Stimulated activated CD4-positive, alpha-beta T cell treated with anti-CD3 and anti-CD28 coated beads, Interleukin-1b, Interleukin-23, amount 100 ng/mL, for 24 hours (primary cell): ENCODE measurements at places on chromosomes 2 and 18.

GRCh38 chr2:229137639-229138038 lies 133.4 kb downstream of the PID1 start:
- DNase-seq: no peak

GRCh38 chr18:43422518-43422917 lies 145.2 kb upstream of the SYT4 start:
- no peak for DNase-seq

DNA sequence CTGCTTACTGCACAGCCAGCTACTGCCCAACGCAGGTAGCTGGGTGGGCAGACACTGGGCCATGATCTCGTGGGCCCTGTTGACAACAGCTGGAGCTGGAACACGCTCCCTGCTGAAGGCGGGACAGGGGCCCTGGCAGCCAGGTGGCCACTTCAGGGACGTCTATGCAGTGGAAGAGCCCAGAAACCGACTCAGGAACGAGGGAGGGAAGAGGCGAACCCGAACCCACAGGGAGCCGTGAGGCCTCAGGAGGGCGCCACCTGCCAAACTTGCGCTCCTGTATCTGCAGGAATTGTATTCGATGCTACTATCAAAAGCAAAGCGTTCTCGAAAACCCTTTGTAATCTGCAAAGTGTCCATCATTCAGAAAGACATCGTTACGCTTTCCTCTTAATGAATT lies 198.4 kb downstream of the EIPR1 start:
- no peak for DNase-seq

DNA sequence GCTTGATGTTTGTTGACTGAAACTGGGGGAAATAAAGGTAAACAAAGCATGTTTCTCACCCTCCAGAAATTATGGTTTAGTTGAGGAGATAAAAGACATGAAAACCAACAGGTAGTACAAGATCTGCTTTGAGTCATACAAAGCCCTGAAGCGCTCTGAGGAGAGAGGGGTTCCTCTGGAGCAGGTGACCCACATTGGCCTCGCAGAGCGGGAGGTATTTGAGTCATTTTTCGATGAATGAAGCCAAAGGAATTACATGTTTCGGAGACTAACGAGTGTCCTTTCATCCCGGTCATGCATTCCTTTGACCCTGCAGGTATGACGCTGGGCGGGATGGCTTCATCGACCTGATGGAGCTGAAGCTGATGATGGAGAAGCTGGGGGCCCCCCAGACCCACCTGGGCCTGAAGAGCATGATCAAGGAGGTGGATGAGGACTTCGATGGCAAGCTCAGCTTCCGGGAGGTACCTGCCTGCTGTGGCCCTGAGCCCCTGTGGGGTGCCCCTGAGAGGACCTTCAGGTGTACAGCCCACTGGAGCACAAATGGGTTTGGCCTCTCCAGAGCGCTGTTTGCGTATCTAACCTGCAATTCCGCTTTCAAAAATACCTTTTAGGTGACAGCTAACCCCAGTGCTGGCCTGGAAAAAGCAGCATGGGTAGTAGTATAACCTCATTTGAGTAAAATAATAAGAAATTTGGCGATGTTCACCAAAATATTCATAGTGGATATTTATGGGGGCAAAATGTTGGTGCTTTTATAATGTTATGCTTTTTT lies 29.3 kb downstream of the EFHD1 start:
- DNase-seq: no peak

DNA sequence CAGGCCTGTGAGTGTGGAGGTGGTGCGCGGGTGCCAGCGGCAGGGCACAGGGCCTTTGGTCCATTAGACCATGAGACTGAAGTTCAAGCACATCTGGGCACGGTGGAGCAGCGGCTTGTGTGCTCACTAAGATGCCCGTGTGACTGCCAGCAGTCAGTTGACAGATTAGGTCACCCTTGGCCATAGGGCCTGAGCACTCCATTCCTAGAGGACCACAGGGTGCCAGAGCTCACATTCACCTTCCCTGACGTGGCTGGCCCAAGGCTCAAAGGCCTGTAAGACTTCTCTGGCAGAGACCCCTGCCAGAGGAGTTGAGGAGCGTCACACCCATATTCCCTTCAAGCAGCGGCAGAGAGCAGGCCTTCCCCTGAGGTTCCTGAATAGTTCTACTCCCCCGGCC lies 650 bp downstream of the LHCGR start:
- DNase-seq: no peak

DNA sequence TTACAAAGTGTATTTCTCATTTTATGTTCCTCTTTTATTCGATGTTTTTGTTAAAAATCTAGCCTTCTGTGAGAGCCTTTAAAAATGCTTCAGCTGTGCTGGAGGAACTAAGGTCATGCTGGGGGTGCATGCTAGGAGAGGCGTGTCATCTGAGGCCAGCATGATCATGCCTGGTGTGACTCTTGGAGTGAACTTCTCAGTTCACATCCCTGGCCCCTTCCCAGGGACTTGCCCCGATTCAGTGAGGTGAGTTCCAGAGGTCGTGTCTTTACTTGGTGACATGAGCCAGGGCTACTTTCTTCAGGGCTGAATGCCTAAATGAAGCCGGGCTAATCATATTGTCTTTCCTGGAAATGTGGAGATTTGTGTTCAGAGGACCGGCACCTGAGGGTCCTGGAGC lies 264.9 kb downstream of the MREG start:
- no peak for DNase-seq

- no peak for DNase-seq
Observed at GRCh38 chr2:217801115-217801531, 201.7 kb downstream of the TNS1 start.

DNA sequence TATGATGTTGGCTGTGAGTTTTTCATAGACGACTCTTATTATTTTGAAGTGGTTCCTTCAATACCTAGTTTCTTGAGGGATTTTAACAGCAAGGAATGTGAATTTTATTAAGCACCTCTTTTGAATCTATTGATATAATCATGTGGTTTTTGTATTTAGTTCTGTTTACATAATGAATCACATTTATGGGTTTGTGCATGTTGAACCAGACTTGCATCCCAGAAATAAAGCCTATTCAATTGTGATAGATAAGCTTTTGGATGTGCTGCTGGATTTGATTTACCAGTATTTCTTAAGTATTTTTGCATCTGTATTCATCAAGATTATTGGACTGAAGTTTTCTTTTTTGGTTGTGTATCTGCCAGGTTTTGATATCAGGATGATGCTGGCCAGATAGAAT lies 131.6 kb upstream of the SCN7A start:
- no peak for DNase-seq

DNA sequence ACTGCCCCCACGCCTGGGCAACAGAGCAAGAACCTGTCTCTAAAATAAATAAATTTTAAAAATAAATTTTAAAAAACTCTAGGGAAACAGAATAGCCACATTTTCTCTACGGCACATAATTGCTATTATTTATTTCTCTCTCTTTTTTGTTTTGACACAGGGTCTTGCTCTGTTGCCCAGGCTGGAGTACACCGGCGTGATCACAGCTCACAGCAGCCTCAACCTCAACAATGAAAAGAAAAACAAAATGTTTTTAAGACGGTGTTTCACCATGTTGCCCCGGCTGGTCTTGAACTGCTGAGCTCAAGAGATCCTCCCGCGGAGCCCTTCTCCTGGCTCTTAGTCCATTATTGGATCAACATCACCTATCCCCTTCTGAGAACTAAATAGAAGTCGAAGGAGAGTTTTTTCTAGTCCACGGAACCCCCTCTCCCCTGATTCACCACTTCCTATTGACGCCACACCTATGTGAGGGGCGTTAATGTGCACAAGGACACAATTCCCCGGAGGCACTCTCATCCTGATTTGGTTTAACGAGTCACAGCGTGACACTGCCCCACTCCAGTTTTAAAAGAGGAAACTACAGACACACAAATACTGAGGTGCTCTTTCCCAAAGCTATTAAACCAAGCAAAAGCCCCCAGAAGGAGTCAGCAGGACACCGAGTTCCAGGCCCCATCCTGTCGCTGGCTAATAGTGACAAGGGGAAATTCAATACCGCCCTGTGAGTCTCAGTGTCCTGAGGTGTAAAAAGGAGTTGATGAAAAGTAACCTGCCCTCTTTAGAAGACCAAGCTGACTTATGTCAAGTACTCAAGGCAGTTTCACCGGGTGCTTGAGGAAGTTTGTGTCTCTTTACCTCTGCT lies 1.1 kb downstream of the NPC1 start:
- no peak for DNase-seq

DNA sequence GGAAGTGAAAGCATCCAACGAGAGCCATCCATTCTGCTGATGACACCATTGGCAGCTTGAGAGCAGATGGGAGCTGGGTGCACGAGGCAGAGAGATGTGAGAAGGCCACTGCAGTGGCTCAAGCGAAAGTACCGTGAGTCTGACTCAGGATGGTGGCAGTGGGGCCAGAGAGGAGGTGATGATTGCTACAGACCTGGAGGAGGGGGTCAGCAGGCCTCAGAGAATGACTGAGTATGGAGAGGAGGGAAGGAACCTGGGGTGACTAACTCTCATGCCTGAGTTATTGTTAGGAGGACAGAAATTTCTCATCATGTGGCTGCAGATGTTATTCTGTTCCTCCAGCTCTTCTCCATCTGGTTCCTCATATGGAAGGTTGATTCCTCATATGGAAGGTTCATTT lies 8.8 kb upstream of the ZBTB7C start:
- DNase-seq: no peak

GRCh38 chr2:121066526-121066925 lies 218.5 kb downstream of the TFCP2L1 start:
- no peak for DNase-seq

DNA sequence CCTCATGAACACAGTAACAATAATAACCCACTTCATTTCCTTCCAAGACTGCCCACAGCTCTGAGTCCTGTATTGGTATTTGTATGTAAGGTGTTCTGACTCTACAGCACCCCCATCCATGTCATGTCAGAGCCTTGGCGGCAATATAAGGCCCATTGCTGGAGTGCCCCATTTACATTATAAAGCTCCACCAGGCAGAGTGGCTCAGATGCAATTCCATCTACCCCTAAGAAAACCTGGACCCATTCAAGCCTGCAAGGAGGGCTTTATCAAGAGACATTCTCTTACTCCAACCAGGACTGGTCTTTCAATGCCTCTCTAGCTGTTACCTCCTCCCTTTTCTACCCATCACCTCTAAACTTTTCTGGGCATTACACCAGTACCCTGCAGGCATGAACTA lies 101.6 kb downstream of the ANTXR1 start:
- DNase-seq: no peak

DNA sequence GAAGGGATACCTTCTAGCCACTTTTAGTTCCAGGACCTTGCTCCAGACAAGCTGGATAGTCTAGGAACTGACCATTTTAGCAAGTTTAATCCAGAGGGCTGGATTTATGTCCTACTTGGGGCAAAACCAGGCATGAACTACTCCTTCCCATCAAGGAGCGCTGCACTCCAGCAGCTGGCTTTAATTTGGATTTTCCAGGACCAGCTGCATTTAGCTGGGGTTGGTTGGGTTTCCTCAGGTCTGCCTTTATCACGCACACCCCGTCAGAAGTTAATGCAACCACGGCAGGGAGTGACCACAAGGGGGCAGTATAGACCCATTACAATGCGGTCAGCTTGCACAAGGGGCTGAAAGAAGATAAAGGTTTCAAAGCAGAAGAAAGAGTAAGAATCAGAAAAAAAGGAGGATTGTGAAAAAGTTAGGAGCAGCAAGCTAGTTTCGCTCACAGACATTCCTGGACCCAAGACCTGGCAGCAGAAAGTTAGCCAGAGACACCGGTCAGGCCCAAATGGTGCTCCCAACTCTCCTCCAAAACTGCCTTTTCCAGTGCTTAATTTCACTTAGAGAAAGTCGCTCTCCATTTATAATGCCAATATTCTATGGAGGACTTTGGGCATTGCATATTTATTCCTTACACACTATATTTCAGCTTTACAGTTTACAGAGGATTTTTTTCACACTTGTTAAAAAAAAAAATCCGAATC lies 40.1 kb downstream of the SLC4A1AP start:
- peak; percentile 77 for DNase-seq

GRCh38 chr2:17719562-17720371 lies 33.8 kb downstream of the SMC6 start:
- DNase-seq: no peak

DNA sequence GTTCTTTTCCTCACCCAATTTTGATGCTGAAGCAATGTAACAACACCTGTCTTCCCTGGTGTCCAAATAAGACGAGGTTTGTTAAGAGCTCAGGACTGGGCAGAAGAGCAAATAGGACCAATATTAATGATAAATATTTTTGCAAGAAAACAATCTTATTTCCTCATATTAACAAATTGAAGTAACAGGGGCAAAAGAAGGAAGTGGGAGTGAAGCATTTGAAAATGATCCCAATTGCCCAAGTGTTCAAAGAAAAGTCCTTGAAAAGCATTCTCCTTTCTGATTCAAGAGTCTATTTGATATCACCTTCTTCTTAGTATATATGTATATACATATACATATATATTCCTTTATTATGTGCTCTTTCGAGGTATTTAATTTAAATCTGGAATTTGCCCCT lies 418.8 kb downstream of the ARHGAP15 start:
- DNase-seq: no peak

- no peak for DNase-seq
Observed at GRCh38 chr18:3453540-3454364, 3.8 kb downstream of the TGIF1 start.

GRCh38 chr2:79530443-79530842 lies 17.6 kb downstream of the CTNNA2 start:
- DNase-seq: no peak

DNA sequence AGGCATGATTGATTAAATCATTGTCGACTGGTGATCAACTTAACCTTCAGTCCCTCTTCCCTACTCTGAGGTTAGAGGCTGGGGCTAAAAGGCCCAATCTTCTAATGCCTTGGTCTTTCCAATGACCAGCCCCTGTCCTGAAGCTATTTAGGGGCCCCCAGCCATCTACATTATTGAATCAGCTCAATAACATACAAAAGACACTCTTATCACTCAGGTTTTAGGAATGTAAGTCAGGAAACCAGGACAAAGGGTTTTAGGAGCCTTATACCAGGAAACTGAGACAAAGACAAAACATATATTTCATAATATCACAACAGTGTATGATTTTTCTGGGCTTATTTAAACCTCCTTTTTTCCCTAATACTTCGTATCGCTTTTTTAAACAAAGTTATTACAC lies 198.6 kb downstream of the RNF152 start:
- no peak for DNase-seq

- no peak for DNase-seq
Observed at GRCh38 chr2:10963155-10963554, 51.4 kb downstream of the KCNF1 start.

GRCh38 chr2:11168488-11168887 lies 13.2 kb downstream of the SLC66A3 start:
- no peak for DNase-seq

DNA sequence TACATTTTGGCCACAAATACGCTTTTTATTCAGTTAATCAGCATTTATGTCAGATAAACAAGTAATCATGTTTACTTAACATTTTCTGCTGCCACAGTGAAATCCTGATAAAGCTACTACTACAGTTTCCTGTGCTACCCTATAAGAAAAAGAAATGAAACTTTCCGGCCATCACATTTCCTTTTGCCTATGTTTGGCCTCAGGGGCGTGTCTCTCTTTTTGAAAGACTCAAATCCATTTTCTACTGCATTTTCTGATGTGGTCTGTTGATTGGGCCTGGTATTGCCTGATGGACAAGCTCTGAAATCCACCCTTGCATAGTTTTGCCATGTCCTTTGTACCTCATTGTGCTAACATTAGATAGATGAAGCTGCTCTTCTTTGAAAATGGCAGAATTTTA lies 152.6 kb downstream of the AGPS start:
- DNase-seq: no peak

- DNase-seq: no peak
Observed at GRCh38 chr2:33784488-33784887, 185.4 kb upstream of the FAM98A start.

GRCh38 chr2:149924549-149925213 lies 337.1 kb upstream of the MMADHC start:
- DNase-seq: no peak
